Common myeloid progenitor, CD34-positive (primary cell): ENCODE measurements at places on chromosomes 3 and 15.
A peak's percentile ranks its signal among the peaks of the same experiment; 100 is the strongest.

GRCh38 chr15:38672814-38673670 lies 108.4 kb upstream of the RASGRP1 start:
- DNase-seq, result no peak

DNA sequence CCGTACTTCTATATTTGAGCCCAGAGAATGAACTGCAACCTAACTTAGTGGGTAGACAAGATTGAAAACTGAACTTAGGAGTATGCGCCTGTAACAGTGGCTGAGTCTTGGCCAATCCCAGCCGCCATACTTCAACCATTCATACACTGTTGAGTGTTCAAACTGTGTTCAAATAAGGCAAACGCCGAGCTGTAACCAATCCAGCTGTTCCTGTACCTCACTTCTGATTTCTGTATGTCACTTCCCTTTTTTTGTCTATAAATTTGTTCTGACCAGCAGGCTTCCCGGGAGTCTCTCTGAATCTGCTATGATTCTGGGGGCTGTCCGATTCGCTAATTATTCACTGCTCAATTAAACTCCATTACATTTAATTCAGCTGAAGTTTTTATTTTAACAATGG lies 58.6 kb upstream of the TPM1 start:
- DNase-seq, result no peak

DNA sequence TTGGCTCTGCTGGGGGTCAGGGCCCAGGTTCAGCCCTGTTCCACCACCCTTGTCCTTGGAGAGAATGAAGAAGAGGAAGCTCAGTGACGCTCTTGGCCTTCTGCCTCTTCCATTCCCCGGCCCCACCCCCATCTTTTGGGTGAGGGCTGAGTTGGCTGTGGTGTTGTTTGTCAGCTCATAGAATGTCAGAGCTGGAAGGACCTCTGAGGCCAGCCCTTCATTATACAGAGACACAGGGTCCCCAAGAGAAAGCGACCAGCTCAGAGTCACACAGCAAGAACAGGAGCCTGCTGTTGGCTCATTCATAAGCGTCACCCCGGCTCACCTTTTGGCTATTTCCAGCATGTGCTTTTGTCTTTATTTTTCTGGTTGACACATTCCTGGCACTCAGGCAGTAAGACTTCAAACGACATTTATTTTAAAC lies 68.2 kb downstream of the AAGAB start:
- DNase-seq, result peak; percentile 73

- no peak for DNase-seq
Observed at GRCh38 chr3:111607240-111607920, 12.2 kb upstream of the ZBED2 start.

DNA sequence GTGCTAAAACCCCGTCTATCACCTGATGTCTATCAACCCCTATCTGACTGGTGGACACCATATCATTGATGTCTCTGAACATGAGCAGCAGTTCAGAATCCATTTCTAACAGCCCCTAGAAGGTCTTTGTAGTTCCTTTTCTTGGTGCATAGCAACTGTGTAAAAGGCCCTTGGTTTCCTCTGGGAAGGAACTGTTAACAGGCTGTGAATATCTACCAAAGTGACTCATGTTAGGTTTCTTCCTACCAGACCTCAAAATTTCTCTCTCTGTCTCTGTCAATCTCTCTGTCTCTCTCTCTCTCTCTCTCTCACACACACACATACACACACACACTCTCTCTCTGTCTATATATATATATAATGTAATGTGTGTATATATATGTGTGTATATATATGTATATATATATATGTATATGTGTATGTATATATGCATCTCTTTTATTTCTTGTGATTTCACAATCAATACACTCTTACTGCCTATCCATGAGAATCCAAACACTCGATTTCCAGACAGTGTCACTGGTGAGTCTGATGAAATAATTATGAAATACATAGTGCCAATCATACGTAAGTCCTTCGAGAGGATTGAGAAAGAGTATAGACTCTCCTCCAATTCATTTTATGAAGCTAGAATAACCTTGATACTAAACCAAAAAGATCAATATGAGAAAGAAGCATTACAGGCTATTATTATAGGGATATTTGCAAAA lies 335.9 kb upstream of the SLCO3A1 start:
- DNase-seq, result no peak

GRCh38 chr3:54071601-54072000 lies 50.8 kb upstream of the CACNA2D3 start:
- DNase-seq, result no peak
